ENCODE measurements at places on chromosomes 1 and 21.

DNA sequence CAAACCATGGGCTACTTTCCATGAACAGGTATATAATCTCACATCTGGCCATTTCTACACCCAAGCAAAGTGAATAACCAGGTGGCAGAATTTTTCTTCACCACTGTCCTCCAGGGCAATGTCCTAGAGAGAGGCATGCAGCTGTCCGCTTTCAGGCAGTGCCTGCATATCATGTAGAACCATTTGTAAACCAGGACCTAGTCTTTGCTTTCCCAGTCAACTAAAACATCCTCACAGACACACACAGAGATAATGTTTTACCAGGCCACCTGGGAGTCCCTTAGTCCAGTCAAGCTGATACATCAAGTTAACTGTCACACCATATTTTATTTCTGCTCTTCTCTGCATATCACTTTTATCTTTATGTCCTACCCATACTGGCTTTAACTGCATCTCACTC, 26.2 kb downstream of the TNFSF18 start:
- no peak for DNase-seq

- peak; percentile 52 for DNase-seq
Measured at GRCh38 chr1:226444901-226445300, 37.0 kb upstream of the PARP1 start.

DNA sequence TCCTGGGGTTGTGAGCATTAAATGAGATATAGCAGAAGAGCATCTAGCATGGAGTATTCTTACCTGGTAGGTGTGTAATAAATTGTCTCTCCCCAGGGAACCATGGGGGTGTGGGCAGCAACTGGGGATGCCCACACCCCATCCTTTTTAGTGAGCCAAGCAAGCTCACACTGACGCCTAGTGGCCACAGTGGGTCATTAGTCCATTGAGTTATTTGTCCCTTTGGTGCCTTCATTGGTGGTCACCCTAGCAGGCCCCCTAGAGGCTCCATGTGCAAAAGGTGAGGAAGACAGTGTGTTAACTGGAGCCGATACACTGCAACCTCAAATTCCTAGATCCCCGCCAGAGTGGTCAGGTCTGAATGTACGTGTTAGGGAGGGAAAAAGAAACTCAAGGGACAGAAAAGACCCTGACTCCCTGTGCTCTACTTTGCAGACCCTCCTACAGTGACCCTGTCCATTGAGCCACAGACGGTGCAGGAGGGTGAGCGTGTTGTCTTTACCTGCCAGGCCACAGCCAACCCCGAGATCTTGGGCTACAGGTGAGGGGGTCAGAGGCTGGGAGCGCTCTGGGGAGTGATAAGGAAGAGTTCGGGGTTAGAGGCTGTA, 93.3 kb upstream of the CD1D start:
- DNase-seq, result no peak

- DNase-seq, result no peak
Measured at GRCh38 chr1:183417772-183418491, at the start of gene NMNAT2. Gene NMNAT2 (minus strand): TSS chr1:183418380. CDS start chr1:183418267, 113 bp downstream.

DNA sequence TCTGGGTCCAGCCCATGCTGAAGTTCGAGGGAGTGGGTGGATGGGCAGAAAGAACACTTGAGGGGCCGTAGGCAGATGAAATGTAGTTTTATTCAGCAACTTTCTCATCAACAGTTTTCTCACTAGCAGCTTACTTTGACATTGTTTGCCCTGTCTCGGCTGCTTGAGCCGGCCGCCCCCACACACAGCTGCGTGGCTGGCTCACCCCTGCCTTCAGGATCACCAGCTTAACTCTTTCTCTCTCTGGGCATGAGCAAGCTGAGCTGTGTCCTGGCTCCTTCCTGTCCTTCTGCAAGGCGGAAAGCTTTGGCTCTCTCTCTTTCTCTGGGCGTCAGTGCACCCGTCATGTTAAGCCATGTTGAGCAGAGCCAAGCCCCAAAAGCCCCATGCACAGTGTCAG, 104.4 kb upstream of the GNG12 start:
- DNase-seq, result no peak

Data from activated T-cell treated with anti-CD3 and anti-CD28 coated beads, Interleukin-2, amount 50 U/mL, for 1 hour (primary cell).